Neuronal stem cell (in vitro differentiated cells): ENCODE measurements at places on chromosomes 6 and 20.

- no peak for DNase-seq
Observed at GRCh38 chr6:42236682-42237473, 19.2 kb upstream of the MRPS10 start.

GRCh38 chr6:33410050-33410710, 634 bp upstream of the PHF1 start:
- peak; percentile 99 for DNase-seq

- DNase-seq, result no peak
Observed at GRCh38 chr6:97665446-97665845, 382.4 kb upstream of the MMS22L start.

GRCh38 chr20:48691523-48691922, 136.3 kb downstream of the PREX1 start:
- DNase-seq, result no peak

- DNase-seq, result no peak
Observed at GRCh38 chr6:56541030-56541600, 101.6 kb downstream of the DST start.

- no peak for DNase-seq
Observed at GRCh38 chr20:4672948-4673347, 48.8 kb upstream of the PRND start.

DNA sequence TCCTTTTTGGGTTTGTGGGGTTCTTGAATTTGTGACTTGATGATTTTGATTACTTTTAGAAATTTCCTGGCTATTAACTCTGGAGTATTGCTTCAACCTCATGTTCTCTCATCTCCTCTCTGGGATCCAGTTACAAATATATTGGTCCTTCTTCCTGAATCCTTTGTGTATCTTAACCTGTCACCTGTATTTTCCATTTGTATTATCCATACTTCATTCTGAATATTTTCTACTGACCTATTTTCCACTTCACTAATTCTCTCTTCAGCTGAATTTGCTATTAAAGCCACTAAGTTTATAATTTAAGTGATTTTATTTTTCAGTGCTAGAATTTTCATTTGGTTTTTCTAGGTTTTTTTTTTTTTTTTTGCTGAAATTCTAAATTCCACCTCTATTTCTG, 6.4 kb upstream of the BHLHE23 start:
- DNase-seq, result no peak

- DNase-seq, result no peak
Observed at GRCh38 chr6:23446469-23446967, 679.5 kb upstream of the NRSN1 start.

DNA sequence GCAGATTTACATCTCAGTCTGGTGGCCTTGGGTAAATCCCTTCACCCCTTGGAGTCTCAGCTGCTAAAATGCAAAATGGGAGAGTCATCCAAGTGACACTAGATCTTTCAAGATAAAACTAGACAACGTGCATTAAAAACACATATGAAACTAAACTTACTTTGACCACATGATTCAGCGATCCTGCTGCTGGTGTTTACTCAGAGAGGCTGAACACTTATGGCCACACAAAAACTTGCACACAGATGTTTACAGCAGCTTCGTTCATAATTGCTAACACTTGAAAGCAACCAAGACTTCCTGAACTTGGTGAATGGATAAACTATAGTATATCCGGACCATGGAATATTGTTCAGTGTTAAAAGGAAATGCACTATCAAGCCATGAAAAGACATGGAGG, 55.3 kb upstream of the GPR6 start:
- DNase-seq, result no peak

GRCh38 chr6:2497922-2498623, 252.6 kb downstream of the MYLK4 start:
- no peak for DNase-seq

GRCh38 chr6:11999246-11999645, 12.9 kb upstream of the HIVEP1 start:
- no peak for DNase-seq

- no peak for DNase-seq
Observed at GRCh38 chr6:140979642-140980091, 1153.1 kb upstream of the GJE1 start.

- no peak for DNase-seq
Observed at GRCh38 chr6:49833386-49833785, 32.9 kb downstream of the CRISP1 start.

DNA sequence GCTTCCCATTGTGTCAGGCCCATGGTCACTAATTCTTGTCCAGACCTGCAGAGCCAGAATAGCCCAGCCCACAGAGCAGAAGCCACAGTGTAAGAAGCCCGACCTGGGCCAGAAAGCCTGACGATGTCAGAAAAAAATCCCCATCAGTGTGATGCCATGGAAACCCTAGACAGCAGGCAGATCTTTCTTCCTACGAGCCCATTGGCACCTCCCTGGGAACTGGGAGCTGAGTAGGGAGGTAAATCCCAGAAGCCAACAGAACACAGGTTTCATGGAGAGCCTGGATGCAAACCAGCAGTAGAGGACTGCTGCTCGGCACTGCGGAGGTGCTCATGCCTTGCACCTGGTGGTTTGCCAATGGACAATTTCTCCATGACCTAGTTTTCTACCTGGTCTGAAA, 82.2 kb upstream of the SLC22A16 start:
- DNase-seq, result no peak

- DNase-seq, result no peak
Observed at GRCh38 chr6:57226221-57226620, 4.1 kb upstream of the RAB23 start.

DNA sequence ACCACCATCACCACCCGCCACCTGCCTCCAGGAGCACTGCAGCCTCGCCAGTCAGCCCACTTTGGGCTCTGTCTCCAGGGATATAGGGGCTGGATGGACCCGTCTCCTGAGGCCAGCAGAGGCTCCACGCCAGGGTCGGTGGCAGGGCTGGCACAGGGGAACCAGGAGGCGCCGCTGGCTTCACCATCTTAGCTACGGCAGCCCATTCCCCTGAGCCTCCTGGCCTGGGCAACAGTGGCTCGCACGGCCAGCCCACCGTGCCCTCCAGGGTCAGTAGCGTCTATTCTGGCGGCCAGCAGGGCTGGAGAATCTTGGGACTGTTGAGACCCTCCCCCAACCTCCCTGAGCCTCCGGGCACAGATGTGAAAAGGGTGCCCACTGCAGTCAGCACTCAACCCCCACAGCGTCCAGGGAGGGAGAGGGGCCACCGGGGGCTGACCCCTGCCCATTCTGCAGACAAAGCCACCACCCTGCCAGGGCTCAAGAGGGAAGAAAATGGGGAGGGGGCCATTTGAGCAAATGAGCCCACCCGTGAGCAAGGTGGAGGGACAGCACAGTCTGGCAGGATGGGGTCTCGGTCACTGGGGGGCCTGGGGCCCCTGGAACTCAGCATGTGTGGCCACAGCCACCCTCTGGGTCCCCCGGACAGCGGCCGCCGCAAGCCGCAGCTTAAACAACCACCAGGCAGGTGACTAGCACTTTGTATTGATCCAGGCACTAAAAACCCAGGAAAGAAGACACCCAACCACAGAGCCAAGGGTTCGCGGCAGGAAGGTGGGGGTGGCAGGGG, 28.7 kb downstream of the KCNQ2 start:
- DNase-seq, result no peak

- DNase-seq, result no peak
Observed at GRCh38 chr6:158698931-158699330, 49.1 kb downstream of the SYTL3 start.

- no peak for DNase-seq
Observed at GRCh38 chr6:21457647-21458046, 135.9 kb upstream of the SOX4 start.

- no peak for DNase-seq
Observed at GRCh38 chr20:17990278-17990972, 21.6 kb downstream of the MGME1 start.

GRCh38 chr6:7802662-7803061, 76.8 kb downstream of the BMP6 start:
- DNase-seq, result no peak

GRCh38 chr6:130853555-130854183, 26.5 kb downstream of the SMLR1 start:
- DNase-seq, result no peak

GRCh38 chr6:80690551-80691131, 584.2 kb downstream of the BCKDHB start:
- no peak for DNase-seq

GRCh38 chr6:154460306-154461071, 50.0 kb downstream of the CNKSR3 start:
- DNase-seq, result no peak

GRCh38 chr20:51487076-51487475, 55.4 kb downstream of the NFATC2 start:
- DNase-seq, result no peak

GRCh38 chr6:114810468-114810867, 467.6 kb upstream of the HS3ST5 start:
- no peak for DNase-seq

DNA sequence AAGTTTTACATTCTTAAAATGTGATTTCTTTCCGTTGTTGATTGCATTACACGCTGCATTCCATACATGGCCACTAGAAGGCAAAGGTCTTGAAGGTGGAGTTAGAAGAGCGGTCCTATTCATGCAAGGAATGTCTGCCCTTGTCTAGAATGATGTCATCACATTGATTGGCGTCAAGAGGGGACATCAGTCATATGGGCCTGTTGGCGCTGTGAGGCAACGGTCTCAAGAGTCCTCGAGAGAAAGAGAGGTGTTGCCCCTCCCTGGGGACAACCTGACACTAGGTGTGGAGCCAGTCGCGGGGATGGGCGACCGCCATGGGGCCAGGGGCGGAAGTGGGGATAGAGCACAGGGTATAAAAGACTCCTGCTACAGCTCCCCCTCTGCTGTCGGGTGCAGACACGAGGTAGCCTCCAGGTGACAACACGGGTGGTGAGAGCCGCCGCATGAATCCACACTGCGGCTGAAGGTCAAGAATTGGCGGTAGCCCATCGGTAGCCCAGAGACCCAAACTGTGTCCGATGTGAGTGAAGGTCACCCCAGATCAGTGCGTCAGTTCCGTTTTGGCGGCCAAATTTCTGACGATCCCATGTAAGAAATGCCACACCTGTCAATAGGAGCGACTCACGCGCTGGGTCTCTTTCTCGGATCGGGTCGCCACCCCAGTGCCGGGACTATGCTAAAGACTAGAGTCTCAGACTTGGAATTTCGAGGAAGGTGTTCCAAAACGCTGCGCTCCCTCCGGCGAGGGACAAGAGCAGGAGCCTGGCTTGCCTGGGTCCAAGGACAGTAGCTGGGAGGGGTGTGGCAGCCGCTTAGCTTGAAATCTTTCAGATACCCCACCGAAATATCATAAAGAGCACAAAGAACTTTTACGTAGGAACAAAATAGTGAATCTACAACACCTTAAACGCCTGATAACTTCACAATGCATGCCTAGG, 93.2 kb upstream of the ZNF184 start:
- DNase-seq, result no peak

GRCh38 chr6:128508588-128509296, 11.7 kb downstream of the PTPRK start:
- DNase-seq, result no peak

GRCh38 chr6:45661661-45662060, 283.9 kb upstream of the SUPT3H start:
- no peak for DNase-seq

DNA sequence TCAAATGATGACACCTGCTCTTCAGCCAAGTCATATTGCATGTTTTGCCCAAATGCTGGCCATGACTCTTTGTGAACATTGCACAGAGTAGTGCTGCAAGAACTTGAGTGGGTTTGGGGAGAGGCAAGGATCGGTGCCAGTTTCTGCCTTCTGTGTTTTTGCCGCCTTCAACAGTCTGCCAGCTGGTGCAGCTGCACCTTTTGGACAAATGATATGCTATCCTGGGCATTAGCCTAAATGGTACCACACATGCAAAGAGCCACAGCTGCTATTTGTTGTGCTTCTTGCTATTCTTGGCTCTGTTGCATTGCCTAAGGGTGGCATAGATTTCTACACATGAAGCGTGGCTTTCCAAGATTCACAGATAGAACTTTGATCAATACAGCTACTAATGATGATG, 189.0 kb upstream of the CCN2 start:
- DNase-seq, result no peak

- no peak for DNase-seq
Observed at GRCh38 chr6:1027795-1028569, 283.9 kb upstream of the FOXQ1 start.

GRCh38 chr6:80277501-80277900, 171.0 kb downstream of the BCKDHB start:
- DNase-seq, result no peak

- DNase-seq, result no peak
Observed at GRCh38 chr6:52403086-52403485, 17.1 kb upstream of the EFHC1 start.

- no peak for DNase-seq
Observed at GRCh38 chr20:47487175-47487917, 14.3 kb upstream of the NCOA3 start.

- DNase-seq, result no peak
Observed at GRCh38 chr6:139508576-139508975, 134.1 kb upstream of the CITED2 start.

- DNase-seq, result no peak
Observed at GRCh38 chr20:25398376-25399036, 7.9 kb upstream of the ABHD12 start.

- no peak for DNase-seq
Observed at GRCh38 chr20:50070361-50070760, 42.6 kb downstream of the UBE2V1 start.

- DNase-seq, result no peak
Observed at GRCh38 chr6:29602564-29603361, 17.8 kb downstream of the OR2H2 start.
